Renal pelvis (tissue), 12 donors: ENCODE measurements at places on chromosomes 12 and 14. TPM values are rescaled to one million over a fixed set of nuclear protein-coding genes. Genes with fewer than 3 reads are reported as not detected.

- DNase-seq = peak; percentile 28
Observed at GRCh38 chr12:96400631-96401075, 414 bp upstream of the CDK17 start.

DNA sequence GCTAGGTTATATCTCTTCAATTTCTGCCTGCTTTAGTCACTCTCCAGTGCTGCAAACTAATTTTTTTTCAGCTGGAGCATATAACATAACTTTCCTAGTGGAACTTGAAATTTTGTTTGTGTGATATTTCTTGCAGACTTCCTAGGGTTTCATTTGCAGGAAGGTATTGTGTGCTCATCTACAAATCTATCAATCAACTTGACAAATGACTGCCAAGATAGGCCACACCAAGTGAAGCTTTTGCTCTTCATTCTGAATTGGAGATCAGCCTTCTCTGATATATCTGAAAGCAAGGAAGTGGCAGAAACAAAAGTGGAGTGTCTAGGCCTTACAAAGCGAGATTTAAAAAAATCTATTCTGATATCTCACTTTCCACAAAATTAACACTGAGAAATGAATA, 551.1 kb upstream of the LRFN5 start:
- DNase-seq = no peak

- DNase-seq = no peak
Observed at GRCh38 chr14:104603711-104604401, 716 bp downstream of the TMEM179 start.

DNA sequence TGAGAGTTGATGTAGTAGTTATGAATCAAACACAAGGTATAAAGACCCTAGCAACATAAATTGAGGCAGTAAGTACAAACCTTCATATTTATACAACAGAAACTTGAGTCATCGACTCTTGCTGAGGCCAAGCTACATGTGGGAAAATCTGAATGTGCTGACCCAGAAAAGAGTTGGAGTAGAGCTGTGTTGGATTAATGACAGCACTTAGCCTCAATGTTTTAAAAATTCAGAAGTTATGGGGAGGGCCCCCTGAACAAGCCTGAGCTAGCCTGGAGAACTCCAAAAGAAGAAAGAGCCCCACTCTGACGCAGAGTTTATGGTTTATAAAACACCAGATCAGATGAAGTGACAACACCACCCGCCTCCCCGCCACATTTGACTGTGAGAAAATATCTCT, 100.0 kb downstream of the DUSP6 start:
- DNase-seq = no peak

GRCh38 chr12:123150275-123150743, 581 bp downstream of the PITPNM2 start:
- DNase-seq = no peak

Gene HHIPL1
- polyA plus RNA-seq = 1.6 TPM

DNA sequence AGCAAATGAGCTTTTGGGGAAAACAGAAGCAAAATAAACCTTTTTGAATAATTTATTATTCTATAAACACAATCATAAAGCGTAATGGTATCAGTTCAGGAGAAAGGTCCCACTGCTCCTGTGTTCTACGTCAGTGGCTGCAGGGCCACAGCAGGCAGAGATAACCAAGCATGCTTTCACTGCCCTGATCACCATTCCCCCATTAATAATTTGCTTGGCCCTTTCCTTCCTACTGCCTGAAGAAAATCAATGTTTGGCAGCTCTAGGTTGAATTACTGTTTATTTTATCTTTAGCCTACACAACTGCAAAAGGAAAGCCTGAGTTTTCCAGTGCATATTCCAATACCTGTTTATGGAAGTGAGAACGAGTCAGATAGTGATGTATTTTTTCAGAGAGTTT, 369.9 kb downstream of the DIO2 start:
- DNase-seq = no peak

Gene LIN52
- 18.4 TPM for polyA plus RNA-seq

DNA sequence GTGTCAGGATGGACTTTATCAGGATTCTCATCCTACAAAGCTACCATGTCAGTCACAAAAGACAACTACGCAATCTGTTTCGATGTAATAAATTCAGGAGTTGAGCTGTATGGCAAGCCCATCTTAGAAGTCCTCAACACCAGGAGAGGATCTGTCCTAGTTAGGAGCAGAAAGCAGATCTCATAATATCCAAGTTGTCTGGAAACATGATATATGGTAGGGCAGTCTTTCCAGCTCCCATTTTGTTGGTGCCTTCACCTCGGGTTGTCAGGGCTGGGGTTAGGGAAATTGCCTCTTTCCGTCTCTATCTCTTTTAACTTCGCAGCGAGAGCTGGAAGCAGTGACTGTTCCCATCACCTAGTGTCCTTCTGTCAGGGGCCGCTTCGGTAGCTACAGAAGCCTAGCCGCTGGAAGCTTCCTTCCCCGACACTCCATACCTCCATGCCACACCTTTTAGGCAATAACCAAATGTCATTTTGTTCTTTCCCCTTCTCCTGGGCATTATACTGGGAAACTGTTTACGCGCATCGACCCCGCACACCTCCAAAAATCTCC, 1.4 kb downstream of the NIN start:
- DNase-seq = no peak

GRCh38 chr12:51746416-51746815, 102.1 kb downstream of the FIGNL2 start:
- DNase-seq = peak; percentile 16

GRCh38 chr12:13119826-13120225, 16.4 kb upstream of the GSG1 start:
- DNase-seq = no peak

Gene RNF212B
- 2.3 TPM for polyA plus RNA-seq

DNA sequence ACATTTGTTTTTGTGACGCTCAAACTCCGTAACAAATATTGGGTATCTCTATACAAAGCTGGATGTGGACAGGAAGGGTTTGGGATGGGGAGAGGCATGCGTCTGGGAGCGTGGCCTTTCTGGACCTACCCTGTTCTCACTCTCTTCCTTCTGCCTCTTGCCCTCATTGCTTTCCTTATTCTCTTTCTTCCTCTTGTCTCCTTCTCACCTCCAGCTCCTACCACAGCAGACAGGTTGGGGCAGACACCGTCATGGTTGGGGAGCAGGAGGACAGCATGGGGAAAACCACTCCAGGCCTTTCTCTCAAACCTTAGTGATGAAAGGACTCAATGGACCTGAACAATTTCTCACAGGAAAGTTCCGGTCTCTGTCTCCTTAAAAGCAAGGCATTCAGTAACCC, 465.3 kb downstream of the RAD51B start:
- DNase-seq = no peak

DNA sequence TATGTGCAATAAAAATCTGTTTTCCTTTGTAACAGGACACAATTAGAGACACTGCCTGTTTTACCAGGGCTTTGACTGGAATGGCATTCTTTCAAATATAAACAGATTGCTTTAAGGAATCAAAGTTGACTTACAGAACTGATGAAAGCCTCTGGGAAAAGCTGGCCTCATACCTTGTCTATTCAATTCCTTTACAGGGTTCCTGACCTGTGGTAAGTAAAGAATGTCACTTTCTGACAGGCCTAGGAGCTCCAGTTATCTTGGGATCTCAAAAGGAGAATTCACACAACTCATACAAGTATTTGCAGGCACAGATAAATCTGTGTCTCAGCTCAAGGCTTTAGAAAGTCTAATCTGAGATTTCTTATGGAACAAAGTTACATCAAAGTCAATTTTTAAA, 88.4 kb downstream of the BCAT1 start:
- DNase-seq = no peak

Gene RNF31
- polyA plus RNA-seq = 46.4 TPM

- DNase-seq = no peak
Observed at GRCh38 chr12:76055393-76055792, 23.8 kb upstream of the PHLDA1 start.

GRCh38 chr14:88305528-88306322, 17.3 kb downstream of the KCNK10 start:
- no peak for DNase-seq

DNA sequence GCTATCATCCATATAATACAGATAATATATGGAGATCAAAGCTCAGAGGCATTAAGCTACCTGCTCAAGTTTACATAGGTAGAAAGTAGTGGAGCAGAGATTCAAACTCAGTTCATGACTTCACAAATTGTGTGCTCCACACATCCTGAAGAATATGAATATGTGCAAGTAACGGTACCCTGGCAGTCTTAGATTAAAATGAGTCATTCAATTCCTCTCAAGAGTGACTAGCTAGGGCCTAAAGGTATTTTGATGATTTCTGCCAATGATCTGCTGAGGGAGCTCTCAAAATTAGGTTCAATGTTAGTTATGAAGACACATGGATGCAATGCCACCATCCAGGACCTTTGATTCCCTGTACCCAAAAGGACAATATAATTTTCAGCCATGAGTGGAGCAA, 58.9 kb downstream of the GRIP1 start:
- DNase-seq = no peak

DNA sequence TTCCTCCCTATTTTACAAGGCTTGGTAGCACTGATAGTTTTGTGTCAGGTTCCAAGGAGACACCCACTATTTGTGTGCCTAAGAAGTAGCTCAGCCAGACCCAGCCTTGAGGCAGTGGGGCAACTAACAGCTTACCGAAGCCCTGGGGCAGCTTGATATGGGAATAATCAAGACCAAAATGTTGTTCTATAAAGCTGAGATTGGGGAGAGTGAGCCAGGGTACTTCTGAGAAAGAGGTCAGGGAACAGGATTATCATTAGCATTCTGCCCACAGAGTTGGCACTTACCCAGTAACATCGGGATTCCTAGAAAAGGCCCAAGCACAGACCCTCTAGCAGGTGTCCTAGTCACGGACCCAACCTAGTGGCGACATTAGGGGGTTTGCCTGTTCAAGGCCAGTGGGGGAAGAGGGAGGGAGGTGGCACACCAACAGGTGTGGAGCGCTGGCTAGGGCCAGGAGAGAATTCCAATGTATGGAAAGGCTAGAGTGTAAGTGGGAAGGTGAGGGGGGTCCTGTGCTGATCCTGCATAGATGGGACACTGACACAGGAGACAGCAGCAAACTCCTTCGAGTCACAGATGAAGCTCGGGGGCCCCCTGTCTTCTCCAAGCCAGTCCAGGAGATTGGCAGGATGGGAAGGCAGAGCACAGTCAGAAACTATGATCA, 4.9 kb downstream of the PPP1R3E start:
- DNase-seq = no peak

Gene DTD2
- polyA plus RNA-seq = 18.8 TPM
